ENCODE measurements at places on chromosomes 4 and X.

DNA sequence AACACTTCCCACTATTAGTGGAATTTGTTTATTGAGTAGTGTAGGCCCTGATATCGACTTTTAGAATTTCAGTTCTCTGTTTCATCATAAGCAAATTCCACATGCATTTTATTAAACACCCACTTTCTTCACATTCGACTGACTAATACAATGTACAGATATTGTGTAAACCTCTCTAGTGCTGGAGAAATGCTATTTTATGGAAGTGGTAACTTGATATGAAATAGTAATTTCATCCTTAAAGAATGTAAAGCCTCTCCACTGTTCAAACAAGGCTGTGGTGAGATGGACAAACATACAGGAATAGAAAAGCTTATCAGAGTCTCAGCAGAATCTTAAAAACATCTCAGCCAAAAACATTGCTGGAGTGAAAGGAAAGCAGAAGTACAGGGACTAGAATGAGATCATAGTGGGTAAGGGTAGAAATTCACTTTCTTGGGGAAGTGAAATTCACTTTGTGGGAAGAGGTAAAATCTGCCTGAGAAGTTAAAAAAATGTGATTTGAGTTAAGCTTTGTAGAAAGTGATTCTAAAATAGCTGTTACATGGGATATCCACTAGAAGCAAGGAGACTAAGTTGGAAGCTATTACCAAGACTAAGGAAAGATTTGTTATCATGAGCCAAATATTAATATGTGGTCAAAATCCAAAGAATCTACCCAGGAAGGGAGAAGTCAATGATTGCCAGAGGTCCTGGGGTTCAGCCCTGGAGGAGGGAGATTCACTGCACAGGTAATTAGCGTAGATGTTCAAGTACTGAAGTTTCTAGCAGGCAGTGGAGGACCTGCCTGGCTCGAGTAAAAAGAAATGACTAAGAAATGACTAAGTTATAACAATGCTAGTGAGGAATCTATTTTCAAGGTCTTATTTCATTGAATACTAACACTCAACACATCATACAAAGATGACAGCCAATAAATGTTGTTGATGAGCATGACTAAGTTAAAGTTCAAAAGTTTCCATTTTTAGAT lies 398.3 kb upstream of the FAM47C start:
- no peak for DNase-seq

- no peak for DNase-seq
Measured at GRCh38 chr4:152999346-153000075, 63.4 kb downstream of the FHDC1 start.

GRCh38 chr4:36099509-36099908 lies 144.8 kb downstream of the ARAP2 start:
- DNase-seq, result no peak

DNA sequence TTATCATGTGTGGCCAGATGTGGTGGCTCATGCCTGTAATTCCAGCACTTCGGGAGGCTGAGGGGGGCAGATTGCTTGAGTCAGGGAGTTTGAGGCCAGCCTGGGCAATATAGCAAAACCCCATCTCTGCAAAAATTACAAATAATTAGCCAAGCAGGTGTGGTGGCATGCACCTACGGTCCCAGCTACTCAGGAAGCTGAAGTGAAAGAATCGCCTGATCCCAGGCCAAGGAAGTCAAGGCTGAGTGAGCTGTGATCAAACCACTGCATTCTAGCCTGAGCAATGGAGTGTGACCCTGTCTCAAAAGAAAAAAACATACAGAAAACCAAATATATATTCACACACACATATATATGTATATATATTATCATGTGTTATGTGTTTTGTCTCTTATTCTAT lies 15.0 kb downstream of the APELA start:
- no peak for DNase-seq

DNA sequence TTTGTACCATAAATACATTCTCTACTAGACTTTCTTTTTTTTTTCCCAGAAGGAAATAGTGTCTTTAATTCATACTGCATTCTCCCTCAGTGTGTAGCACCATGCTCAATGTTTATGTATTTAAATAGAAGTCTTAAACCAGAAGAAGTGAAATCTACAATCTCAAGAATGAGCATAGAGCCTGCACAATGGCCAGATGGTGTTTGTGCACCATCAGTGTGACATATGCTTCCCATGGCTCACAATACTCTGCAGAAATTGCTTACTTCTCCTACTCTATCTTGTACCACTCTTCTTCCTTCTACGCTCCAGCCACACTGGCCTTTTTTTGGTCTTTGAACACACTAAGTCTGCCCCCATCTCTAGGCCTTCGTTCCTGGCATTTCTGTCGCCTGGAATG lies 2.6 kb upstream of the DOCK11 start:
- no peak for DNase-seq

DNA sequence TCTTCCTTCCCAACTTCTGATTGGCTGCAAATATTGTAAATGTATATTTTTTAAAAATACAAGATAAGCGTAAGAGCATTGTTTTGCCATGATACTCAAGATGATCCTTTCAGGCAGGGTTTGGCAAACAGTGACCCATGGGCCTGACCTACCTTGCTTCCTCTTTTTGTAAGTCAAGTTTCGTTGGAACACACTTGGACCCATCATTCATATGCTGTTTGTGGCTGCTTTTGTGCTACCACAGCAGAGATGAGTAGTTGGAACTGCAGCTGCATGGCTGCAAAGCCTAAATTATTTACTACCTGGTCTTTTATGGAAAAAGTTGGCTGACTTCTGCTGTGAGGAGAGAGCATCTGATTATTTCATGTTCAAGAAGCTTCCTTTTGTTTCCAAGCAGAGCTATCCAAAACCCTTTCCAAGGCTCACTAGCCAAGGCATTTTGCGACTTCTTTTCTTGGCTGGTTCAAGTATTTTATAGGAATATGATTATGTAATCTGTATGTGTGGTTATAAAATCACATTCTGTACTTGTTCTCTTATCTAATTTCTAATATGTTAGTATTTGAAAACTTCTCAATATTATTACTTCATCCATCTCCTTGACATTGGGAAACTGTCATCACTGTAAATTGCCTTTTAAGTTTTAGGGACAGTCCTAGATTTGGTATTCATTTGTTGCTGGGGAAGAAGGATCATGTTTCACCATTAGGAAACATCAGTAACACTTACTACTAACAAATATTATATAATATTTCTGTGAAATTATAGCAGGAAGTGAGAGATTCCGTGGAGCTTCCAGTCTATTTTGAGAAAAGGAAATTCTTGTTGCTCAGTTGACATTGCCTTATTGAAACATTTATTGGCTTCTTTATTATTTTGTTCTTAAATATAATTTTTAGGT lies 109.2 kb downstream of the ARHGAP10 start:
- DNase-seq, result no peak

DNA sequence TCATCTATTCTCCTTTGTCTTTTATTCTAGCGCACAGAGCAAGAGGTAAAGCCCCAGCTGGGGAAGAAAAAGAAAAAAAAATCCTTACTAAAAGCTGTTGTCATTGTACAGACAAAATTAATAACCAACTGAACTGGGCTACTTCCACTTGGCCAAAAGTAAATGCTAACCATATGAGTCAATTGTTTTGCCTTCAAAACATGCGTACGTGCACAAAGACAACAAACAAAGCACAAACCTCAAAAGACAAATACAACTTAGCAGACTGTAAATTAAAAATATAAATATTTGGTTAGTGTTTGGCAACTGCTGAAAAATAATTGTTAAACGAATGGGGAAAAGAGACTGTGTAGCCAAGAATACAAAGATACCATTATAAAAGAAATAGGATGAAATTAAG lies 5.9 kb downstream of the EDA2R start:
- DNase-seq, result no peak

- no peak for DNase-seq
Measured at GRCh38 chr4:10075953-10076391, 40.6 kb downstream of the WDR1 start.

DNA sequence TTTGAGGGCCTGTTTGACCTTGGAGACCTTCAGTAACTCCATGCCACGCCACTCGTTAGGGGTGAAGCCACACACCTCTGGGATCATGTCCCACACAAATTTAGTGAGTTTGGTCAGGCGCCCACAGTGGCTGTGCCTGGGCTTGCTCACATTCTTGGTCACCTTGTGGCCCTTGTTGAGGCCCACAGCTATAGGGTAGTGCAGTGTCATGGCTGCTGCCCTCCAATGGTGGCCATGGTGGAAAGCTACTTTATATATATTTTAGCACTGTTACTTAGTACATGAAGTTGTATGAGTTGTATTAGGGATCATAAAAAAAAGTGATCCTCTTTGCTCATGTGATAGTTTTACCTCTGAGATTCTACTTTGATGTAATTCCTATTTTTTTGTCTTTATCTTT lies 985 bp upstream of the CXCL11 start:
- no peak for DNase-seq

DNA sequence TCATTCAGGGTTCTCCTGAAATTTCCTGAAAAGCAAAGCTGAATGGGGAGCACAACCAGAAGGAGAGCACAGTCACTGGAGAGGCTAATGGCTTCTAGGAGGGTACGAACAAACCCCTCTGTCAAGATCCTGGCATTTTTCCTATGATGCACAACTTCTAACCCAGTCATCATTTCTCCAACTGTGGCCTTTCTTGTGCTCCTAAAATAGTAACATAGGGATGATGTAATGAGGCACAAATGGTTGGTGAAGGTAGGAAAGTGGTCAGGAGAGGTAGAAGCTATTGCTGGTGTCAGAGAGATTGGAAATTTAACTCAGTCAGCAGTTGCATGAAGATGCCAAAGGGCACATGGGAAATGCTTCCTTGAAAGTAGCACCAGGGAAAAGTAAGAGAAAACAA lies 52.7 kb downstream of the SLC10A7 start:
- no peak for DNase-seq

Measured in activated CD8-positive, alpha-beta memory T cell treated with anti-CD3 and anti-CD28 coated beads, Interleukin-2, amount 50 U/mL, for 48 hours (primary cell).